Ammon's horn (tissue), 1 donor: ENCODE measurements at places on chromosomes 5 and 9.

- no peak for DNase-seq
Observed at GRCh38 chr9:129776566-129776937, 23.7 kb upstream of the PTGES start.

- DNase-seq: peak; percentile 50
Observed at GRCh38 chr9:806285-807156, 35.0 kb upstream of the DMRT1 start.

DNA sequence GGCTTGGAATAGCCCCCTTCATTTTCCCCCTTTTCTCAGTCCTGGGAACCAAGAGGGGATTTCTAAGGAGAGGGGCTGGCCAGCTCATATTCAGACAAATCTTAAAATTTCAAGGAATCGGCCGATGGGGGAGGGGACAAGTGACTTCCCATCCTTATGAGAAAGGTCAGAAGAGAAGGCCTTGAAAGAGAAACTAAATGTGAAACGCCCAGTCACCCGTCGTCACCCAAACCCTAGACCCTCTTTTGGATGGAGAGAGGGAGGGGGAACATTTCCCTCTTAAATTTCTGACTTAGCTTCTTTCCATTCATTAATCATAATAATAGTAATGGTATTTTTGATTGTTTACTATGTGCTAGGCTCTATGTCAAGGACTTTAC, 850 bp upstream of the CCL19 start:
- DNase-seq: no peak

DNA sequence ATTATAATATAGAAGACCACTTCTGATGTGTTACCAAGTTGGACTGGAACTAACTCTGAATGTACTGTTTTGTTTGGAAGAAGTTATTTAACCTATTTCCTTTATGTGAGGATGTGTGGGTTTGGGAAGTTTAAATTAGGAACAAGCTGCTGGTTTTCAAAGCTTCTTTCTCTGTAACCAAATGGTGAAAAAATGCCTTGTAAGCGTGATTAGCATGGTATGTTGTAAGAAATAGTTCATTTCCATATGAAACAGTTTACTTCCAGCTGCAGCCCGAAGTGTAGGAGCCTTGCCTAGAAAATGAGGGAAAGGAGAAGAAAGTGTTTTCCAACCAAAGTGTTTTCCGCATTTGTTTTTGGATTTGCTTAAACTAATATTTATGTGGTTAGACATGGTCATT, 36.0 kb downstream of the TTC1 start:
- DNase-seq: no peak

GRCh38 chr9:137240318-137240840, 708 bp upstream of the TUBB4B start:
- peak; percentile 86 for DNase-seq

GRCh38 chr9:122078557-122078956, 14.6 kb downstream of the TTLL11 start:
- no peak for DNase-seq

GRCh38 chr5:178424810-178425177, 165.4 kb downstream of the COL23A1 start:
- DNase-seq: no peak

GRCh38 chr5:38622723-38623129, 66.3 kb upstream of the LIFR start:
- no peak for DNase-seq
